Activated CD8-positive, alpha-beta memory T cell treated with anti-CD3 and anti-CD28 coated beads, Interleukin-2, amount 10 ng/mL, durations not matched to agents 7 days and 5 days (primary cell): ENCODE measurements at places on chromosomes 13 and 19. TPM values are rescaled to one million over a fixed set of nuclear protein-coding genes. Genes with fewer than 3 reads are reported as not detected.

Gene HAUS8
- total RNA-seq, result 73.0 TPM

Gene BIVM
- total RNA-seq, result 42.3 TPM

Gene UBE2S
- total RNA-seq, result 421 TPM

Gene NDUFA11
- total RNA-seq, result 214 TPM

- peak overlapping the region; percentile 95 for H3K27ac ChIP-seq
- H3K36me3 ChIP-seq, result no peaks in the 10 kb centered on the region
- no peaks in the 10 kb centered on the region for H3K27me3 ChIP-seq
- peak overlapping the region; percentile 84 for H3K4me3 ChIP-seq
- no peak for DNase-seq
- H3K4me1 ChIP-seq, result peaks cover 47% of the 10 kb centered on the region
These were observed 8.6 kb upstream of the MKNK2 start for GRCh38 chr19:2059422-2060201.

GRCh38 chr13:27658546-27658945 lies 36.9 kb downstream of the POLR1D start:
- peaks cover 19% of the 10 kb centered on the region for H3K36me3 ChIP-seq
- H3K4me3 ChIP-seq, result no peak overlapping the region
- peaks cover 2% of the 10 kb centered on the region for H3K4me1 ChIP-seq
- DNase-seq, result no peak

GRCh38 chr19:2567580-2567979 lies 91.7 kb downstream of the GADD45B start:
- no peaks in the 10 kb centered on the region for H3K36me3 ChIP-seq
- H3K4me1 ChIP-seq, result peaks cover 19% of the 10 kb centered on the region
- H3K4me3 ChIP-seq, result no peak overlapping the region
- no peak for DNase-seq

DNA sequence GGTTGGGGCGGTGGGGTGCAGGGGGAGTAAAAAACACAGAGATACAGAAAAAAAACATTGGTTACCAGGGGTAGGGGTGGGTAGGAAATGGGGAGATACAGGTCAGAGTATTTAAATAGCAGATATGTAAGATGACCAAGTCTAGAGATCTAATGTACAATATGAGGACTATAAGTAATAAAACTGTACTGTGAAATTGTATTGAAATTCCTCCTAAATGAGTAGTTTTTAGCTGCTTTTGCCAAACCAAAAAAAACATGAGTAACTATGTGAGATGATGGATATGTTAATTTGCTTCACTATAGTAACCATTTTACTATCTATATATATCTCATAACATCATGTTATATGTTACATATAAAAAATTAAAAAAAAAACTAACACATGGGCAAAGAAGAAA lies 29.6 kb downstream of the VWA8 start:
- no peak overlapping the region for H3K4me3 ChIP-seq
- peaks cover 35% of the 10 kb centered on the region for H3K36me3 ChIP-seq
- DNase-seq, result no peak
- H3K27ac ChIP-seq, result no peak overlapping the region

DNA sequence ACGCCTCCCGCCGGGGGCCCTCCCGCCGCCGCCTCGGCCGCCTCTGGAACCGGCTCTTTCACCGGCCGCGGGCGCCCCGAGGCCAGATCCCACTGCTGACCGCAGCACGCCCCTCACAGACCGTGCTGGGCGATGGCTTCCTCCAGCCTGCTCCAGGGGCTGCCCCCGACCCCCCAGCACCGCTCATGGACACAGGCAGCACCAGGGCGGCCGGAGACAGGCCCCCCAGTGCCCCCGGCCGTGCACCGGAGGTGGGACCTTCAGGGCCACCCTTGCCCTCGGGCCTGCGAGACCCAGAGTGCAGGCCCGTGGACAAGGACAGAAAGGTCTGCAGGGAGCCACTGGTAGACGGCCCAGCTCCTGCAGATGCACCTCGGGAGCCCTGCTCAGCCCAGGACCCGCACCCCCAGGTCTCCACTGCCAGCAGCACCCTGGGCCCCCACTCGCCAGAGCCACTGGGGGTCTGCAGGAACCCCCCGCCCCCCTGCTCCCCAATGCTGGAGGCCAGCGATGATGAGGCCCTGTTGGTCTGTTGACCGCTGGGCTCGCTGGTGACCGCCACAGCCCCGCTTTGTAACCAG lies 13.0 kb downstream of the LRP3 start:
- H3K27me3 ChIP-seq, result no peaks in the 10 kb centered on the region
- H3K4me3 ChIP-seq, result no peak overlapping the region
- no peak overlapping the region for H3K27ac ChIP-seq
- no peak for DNase-seq
- no peaks in the 10 kb centered on the region for H3K4me1 ChIP-seq

GRCh38 chr13:50990818-50991506 lies 81.4 kb downstream of the RNASEH2B start:
- no peak for DNase-seq
- H3K27ac ChIP-seq, result no peak overlapping the region
- H3K27me3 ChIP-seq, result no peaks in the 10 kb centered on the region
- no peak overlapping the region for H3K4me3 ChIP-seq
- peaks cover 3% of the 10 kb centered on the region for H3K36me3 ChIP-seq
- peaks cover 25% of the 10 kb centered on the region for H3K4me1 ChIP-seq

GRCh38 chr13:29193083-29193482 lies 372.9 kb downstream of the MTUS2 start:
- no peak overlapping the region for H3K27ac ChIP-seq
- H3K4me1 ChIP-seq, result no peaks in the 10 kb centered on the region
- H3K36me3 ChIP-seq, result no peaks in the 10 kb centered on the region
- H3K4me3 ChIP-seq, result no peak overlapping the region
- H3K27me3 ChIP-seq, result no peaks in the 10 kb centered on the region

DNA sequence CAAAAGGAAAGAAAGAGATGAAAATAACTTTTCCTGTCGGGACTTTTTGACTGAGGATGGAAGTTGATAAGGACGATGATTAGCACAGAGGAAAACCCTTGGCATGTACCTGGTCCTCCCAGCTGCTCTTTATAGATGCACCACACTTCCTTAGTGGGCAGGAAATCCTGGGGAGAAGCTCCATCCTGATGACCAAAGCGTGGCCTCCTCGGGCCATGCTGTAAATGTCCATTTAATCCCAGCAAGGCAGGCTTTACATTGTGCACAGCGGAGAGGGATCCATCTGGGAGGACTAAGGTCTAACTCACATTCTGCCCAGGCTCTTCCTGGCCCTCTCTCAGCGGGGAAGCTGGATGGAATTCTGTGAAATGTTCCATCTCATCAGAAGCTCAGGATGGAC lies 113.5 kb downstream of the COL4A2 start:
- peaks cover 73% of the 10 kb centered on the region for H3K27me3 ChIP-seq
- no peak for DNase-seq
- H3K27ac ChIP-seq, result no peak overlapping the region
- no peak overlapping the region for H3K4me3 ChIP-seq

- no peak overlapping the region for H3K4me3 ChIP-seq
- H3K36me3 ChIP-seq, result no peaks in the 10 kb centered on the region
- no peaks in the 10 kb centered on the region for H3K27me3 ChIP-seq
- DNase-seq, result no peak
These were observed 54.0 kb downstream of the ZNF536 start for GRCh38 chr19:30425885-30426838.

GRCh38 chr13:38879278-38879677 lies 111.4 kb downstream of the STOML3 start:
- no peaks in the 10 kb centered on the region for H3K36me3 ChIP-seq
- no peaks in the 10 kb centered on the region for H3K27me3 ChIP-seq
- H3K27ac ChIP-seq, result no peak overlapping the region
- no peak for DNase-seq
